ENCODE measurements at places on chromosomes 6 and 20.

DNA sequence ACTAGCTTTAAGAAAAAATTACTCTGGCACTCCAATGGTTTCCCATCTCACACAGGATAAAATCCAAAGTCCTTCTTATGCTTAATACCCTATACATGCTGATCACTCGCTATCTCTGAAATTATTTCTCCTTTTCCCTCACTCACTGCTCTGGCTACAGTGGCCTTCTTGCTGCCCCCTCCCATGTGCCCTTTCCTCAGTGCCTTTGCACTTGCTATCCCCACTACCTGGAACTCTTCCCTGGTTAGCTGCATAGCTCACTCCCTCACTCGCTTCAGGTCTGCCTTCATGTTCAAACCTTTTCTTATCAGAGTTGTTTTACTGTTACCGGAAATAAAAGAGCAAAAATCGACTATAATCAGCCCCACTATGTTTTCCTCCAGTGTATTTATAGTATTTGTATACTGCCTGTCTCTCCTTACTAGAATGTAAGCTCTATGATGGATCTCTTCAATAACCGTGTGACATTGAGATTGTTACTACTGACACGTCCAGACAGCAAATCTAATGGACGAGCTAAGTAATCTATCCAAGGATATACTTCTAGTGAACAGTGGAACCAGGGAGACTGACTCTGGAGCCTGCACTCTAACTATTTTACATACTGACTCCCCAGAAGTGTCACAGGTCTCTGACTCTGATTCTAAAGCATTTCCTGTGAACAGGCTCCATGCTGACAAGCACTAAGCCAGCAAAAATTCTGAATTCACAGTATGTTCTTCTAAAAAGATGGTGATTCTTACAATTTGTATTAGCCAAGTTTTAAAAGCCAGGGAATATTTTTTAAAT is 25.1 kb downstream of the FKBP5 start:
- DNase-seq: no peak

DNA sequence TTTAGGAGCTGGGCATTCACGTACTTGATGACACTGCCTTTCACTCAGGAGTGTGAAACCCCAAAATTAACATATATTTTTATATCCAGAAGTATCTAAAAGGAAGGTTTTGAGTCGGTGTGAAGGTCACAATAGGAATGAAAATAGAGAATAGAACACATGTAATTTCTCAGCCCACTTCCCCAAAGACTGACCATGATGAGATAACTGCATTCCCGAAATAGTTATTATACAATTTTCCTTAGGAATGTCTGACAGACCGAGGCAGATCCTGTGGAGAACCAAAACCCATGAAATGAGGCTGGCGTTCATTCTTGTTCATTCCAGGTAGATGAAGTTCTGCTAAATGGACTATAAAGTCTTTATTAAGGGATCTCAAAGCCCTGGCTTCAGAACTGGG is 10.3 kb downstream of the NSFL1C start:
- DNase-seq: no peak

- no peak for DNase-seq
These were observed 126.6 kb upstream of the NAA20 start for GRCh38 chr20:19890445-19891051.

DNA sequence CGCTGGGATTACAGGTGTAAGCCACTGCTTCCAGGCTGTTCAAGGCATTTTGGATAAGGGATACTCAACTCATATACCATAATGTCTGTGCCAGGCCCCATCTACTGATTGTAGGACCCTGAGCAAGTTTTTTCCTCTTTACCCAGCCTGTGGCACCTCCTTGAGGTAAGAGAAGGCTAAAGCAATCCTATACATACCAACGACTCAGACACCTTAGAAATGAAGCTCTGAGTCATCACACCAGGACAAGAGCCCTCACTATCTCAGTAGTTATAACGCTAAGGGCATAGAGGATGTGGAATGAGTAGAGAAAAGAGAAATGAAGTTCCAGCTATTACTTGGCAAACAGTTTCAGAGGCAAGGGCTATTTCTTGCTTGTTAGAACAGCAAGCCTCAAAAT is 16.9 kb downstream of the NDRG3 start:
- DNase-seq: no peak

GRCh38 chr6:42555477-42556457 is 8.1 kb upstream of the UBR2 start:
- no peak for DNase-seq

GRCh38 chr6:24522228-24523176 is 27.7 kb downstream of the ALDH5A1 start:
- DNase-seq: no peak

- DNase-seq: no peak
These were observed 27.1 kb downstream of the ULBP1 start for GRCh38 chr6:149990661-149991471.

- no peak for DNase-seq
These were observed 599.4 kb upstream of the CITED2 start for GRCh38 chr6:139973669-139974344.

DNA sequence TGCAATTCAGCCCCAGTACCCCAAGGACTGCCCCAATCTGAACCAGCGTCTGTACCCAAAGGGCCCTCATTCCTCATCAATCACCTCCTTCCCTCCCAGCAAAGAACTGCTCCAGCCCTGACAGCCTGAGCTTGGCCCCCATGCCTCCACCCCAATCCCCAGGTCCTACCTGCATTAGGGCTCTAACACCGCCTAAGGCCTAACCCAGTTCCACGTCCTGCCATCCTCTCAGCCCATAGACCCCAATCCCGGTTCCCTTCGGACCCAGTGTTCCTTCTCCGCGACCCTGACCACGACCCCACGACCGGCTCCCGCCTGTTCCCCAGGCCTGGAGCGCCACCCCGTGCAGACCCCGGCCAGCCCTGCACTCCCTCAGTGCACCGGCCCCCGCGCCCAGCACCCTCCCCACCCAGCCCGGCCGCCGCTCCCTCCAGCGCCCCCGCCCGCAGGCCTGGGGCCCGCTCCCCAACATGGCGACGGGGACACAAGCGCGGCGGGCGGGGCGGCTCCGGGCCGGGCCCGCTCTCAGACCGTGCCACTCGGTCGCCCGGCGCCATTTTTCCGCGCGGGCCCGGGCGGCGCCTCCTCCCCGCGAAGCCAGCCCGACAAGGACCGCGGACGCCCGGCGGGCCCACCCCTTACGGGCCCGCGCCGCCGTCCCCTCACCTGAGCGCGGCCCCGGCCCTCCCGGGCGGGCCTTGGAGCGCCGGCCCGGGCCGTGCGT is 483 bp downstream of the NCOA6 start:
- DNase-seq: peak; percentile 70

DNA sequence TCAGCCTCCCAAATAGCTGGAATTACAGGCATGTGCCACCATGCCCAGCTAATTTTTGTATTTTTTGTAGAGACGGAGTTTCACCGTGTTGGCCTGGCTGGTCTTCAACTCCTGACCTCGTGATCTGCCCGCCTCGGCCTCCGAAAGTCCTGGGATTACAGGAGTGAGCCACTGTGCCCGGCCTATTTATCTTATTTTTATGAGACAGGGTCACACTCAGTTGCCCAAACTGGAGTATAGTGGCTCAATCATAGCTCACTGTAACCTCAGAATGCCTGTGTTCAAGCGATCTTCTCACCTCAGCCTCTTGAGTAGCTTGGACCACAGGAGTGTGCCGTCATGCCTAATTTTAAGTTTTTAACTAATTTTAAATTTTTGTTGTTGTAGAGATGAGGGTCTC is 114.4 kb downstream of the JARID2 start:
- DNase-seq: no peak

DNA sequence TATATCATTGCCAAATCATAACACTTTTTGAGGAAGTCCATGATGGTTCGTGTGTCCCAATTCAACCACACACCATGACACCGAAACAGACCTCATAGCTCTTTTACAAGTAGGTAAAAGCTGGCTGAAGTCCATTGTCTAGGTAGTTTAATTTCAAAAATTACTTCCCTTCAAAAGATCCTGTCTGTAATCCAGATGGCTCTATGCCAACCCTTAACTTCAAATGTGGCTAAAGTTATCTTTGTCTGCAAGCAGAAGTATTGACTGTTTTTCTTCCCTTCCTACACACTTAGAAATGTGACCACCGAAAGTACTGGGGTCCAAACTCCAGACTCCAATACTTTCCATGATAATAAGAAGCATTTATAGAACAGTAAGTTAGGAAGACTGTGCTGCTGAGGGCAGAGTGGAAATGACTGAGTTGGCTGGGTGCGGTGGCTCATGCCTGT is 8.3 kb upstream of the TIAM2 start:
- no peak for DNase-seq

DNA sequence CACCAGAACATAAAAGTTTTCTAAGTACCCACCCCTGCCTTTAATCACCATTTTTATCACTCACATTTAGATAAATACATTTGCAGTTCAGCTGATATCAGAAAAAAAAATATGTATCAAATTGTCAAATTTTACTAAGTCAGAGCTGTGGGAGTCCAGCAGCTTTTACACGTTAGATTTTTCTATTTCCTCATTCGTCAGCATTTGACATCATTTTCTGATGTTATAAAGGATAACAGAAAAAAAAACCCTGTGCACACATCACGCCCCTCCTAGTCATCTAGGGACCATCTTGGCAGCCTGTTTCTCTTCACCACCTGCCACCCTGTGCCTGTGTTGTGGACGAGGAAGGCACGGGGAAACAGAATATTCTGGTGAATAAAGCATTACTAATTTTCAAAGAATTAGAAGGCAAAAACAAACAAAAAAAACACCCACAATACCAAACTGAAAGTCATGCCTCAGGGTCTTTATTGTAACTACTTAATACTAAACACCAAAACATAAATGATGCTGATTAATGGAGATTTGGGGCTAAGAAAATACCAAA is 12.4 kb downstream of the B4GALT5 start:
- no peak for DNase-seq

DNA sequence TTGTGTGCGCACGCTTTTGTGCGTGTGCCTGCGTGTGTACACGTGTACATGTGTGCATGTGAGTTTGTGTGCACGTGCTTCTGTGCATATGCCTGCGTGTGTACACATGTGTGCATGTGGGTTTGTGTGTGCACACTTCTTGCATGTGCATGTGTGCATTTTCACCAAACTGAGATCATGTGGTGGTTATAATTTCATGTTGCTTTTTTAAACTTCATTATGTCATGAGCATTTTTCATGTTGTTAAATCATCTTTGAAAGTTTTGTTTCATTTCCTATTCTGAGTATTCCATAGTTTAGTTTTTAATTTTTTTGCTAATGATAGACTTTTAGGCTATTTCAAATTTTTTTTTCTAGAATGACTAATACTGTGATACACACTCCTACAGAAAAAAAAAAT is 6.4 kb upstream of the CST3 start:
- no peak for DNase-seq

GRCh38 chr6:110800839-110801196 is 14.5 kb downstream of the CDK19 start:
- DNase-seq: no peak

- DNase-seq: no peak
These were observed 16.8 kb downstream of the CD83 start for GRCh38 chr6:14134211-14134910.

GRCh38 chr6:16518265-16518664 is 243.0 kb downstream of the ATXN1 start:
- no peak for DNase-seq

GRCh38 chr6:123898665-123899064 is 95.0 kb downstream of the NKAIN2 start:
- DNase-seq: no peak

All from T-helper 17 cell (primary cell).